Posterior vena cava (tissue), 2 donors: ENCODE measurements at places on chromosomes 11 and 22. TPM values are rescaled to one million over a fixed set of nuclear protein-coding genes. Genes with fewer than 3 reads are reported as not detected.

DNA sequence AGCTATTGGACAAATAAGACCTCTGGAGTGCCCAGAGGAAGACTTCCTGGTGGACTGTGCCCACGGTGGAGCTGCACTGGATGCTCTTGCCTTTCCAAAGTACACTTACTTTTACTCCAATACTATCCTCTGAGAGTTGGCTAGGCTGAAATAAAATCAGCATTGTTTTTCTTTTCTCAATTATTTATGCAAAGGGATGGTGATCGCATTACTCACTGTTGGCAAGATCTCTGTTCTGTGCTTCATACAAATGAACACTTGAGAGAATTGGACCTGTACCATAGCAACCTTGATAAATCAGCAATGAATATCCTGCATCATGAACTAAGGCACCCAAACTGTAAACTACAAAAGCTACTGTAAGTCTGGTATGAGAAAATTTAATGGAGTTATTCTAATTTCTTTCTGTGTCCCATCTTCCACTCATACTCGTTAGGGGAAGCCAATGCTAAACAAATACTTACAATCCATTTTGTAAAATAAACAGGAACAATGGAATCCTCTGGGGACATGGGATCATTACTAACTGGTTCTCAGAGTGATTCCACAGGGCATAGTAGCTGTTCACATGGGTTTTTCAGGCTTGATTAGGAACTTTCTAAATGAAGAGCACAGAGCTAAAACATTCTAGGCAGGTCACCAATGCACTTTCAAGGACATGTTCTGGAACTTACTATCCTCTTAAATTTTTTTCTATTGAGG, 26.3 kb downstream of the NLRP14 start:
- DNase-seq: no peak

DNA sequence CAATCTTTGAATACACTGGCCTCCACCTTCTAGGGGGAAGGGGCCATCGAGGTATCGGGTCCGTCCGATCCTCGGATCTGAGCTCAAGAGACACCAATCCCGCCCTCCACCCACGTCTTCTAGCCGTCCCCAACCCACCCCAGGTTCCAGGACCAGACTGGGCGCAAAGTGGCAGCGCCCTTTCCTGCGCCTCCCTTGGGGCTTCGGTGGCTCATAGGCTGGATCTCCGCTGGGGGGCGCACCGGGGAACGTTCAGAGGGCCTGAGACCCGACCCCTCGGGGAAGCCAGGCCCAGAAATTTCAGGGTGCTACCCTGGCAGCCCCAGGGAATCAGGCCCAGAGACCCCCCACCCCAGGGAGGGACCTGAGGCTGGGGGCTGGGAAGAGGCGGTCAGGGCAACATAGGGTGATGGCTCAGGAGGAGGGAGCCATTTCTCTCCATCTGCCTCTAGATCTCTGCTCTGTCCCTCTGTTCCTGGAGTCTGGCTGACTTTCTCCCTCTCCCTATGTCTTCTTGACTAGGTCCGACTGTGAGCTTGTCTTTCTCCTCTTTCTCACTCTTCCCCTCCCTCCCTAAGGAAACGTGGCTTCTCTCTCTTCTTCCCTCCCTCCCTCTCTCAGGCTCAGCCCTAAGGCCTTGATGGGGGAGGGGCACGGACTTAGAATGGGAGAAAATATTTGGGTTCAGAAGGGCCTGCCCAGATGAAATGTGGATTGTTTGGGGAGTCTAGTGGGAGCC, 1.1 kb downstream of the CREB3L1 start:
- peak; percentile 87 for DNase-seq

GRCh38 chr11:111598559-111598958, 3.7 kb upstream of the SIK2 start:
- no peak for DNase-seq

GRCh38 chr11:73236854-73237253, 18.8 kb downstream of the P2RY2 start:
- peak; percentile 71 for DNase-seq

GRCh38 chr11:71447791-71448256, 369 bp downstream of the DHCR7 start:
- no peak for DNase-seq

GRCh38 chr11:79314906-79315689, 125.7 kb downstream of the TENM4 start:
- no peak for DNase-seq

The AIP gene
- total RNA-seq: 44.4 TPM

The PGR gene
- total RNA-seq: 6.0 TPM
